GM12891 (cell line): ENCODE measurements at places on chromosomes 11 and 22.

DNA sequence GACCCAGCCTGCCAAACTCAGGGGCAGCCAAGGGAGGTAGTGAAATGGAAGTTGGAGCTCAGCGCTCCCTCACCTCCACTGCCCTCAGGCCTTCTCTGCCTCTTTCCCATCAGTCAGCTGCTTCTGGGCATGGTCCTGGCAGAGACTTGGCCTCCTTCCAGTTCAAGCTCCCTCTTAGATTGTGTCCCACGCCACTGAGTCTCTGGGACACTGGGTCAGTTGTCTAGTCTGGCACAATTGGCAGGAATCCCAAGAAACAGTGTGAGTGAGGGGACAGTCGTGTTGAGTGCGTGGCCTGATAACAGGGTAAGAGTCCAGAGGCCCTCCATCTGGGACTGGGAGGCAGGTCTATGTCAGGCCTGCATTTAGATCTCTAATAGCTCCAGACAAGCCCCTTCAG is 7.1 kb upstream of the SLC35E4 start:
- DNase-seq: no peak

- no peak for DNase-seq
Measured at GRCh38 chr22:49047447-49047846, 780.2 kb downstream of the BRD1 start.

DNA sequence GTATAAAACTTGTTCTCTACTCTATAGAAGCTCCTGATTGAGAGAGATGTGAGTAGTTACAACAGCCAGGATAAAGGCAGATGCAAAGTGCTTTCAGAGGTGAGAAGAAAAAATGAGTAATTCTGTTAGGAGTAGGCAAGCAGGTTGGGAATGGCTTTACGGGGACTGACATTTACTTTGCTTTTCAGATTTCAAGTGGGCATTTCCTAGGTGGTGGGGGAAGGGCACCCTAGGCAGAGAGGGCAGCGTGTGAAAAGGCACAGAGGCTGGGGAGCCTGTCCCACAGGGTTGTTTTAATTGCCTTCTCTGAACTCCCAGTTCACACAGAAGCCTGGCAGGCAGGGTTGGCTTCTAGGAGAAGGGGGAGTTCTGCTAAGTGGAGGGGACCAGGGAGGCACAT is 106.5 kb downstream of the NAV2 start:
- DNase-seq: no peak

DNA sequence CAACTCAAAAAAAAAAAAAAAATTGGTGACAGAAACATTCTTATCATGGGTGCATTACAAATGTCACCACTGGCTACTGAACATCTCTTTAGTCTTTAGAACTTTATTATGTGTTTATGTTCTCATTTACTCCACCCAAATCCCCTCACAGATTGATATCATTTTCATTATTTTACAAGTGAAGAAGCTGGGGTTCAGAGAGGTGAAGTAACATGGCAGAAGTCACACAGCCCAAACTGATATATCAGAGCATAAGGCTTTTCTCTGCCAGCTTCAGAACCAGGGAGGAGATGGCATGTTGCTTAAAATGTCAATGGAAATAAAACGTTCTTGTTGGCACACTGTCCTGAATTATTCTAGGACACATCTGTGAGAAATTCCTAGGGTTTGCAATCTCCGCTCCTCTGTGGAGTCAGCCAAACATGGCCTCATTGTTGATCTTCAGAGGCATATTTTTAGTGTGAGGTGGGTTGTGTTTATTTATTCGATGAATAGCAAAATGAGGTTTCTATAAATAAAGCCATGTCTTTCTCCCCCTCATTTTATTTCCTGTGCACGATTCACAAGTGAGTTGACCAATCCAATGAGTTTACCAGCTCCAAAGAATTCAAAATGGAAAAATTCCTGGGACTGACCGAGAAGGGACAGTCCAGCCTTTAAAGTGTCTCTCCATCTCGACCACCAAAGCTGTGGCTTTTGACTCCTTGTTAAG is 72.9 kb upstream of the ANO1 start:
- no peak for DNase-seq

- peak; percentile 73 for DNase-seq
Measured at GRCh38 chr11:64204464-64204989, 2.0 kb upstream of the FERMT3 start.

DNA sequence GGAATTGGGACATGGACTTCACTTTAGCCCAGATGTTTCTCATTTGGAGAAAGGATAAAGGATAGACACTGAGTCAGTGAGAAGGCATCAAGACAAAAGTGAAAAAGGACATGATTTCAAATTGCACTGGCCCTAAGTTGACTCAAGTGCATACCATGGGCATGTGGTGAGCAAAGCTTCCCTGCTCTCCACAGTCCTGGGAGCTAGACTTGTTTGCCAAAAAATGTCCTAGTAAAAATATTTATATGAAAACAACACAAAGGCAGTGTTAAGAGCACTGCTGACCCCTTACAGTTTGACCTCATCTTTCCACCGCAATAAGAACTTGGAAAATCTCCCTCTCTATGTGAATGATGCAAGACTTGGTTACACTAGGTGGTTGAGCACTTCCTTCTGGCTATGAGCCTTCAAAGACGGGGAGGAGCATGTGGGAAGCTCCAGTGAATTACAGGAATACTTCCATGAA is 46.5 kb upstream of the FIBIN start:
- no peak for DNase-seq

DNA sequence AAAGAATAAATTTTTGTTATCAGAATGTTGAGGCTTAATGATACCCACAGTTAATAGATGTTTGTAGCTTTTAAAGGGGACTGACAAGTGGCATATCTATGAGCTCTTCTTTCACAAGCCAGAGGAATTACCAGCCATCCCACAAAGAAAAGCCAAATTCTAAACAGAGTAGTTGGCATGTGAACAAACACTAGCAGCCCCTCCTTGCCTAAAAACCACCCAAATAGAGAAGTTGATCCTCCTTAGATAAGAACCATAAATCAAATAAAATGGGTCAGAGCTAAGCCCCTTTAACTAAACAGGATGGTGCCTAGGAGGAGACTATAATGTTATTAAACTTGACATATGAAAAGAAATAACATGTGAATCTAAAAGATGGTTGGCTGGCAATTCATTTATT is 11.4 kb downstream of the LPXN start:
- no peak for DNase-seq

- no peak for DNase-seq
Measured at GRCh38 chr22:18101536-18101935, 9.1 kb upstream of the TUBA8 start.

DNA sequence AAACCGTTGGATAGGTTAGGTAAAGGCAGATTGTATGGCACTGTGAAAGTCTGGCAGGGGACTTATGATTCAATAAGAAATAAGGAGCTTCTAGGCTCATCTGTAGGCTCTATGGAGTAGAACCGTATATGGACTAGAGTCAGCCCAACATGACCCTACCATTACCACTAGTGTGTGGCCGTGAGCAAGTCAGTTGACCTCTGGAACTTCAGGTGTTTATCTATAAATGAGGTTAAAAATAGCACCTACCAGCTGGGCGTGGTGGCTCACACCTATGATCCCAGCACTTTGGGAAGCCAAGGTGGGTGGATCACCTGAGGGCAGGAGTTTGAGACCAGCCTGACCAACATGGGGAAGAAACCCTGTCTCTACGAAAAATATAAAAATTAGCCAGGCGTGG is 4.4 kb downstream of the HINFP start:
- DNase-seq: no peak

DNA sequence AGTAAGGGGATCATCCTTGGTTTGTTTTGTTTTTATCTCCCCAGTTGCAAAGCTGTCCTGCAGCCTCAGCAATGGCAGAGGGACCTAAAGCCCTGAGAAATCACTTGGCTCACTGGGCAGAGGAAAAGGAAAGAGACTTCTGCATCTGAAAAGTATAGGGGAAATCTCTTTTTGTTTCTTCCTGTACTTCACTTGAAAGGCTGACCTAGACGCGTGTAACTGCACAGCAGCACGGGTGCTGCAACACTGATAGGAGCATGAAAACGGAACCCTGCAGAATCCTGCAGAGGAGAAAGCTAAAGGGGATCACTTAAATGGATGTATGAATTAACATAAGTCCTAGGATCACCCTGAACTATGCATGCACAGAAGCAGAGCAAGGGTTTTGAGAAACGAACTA is 2.0 kb upstream of the PIWIL3 start:
- DNase-seq: no peak

DNA sequence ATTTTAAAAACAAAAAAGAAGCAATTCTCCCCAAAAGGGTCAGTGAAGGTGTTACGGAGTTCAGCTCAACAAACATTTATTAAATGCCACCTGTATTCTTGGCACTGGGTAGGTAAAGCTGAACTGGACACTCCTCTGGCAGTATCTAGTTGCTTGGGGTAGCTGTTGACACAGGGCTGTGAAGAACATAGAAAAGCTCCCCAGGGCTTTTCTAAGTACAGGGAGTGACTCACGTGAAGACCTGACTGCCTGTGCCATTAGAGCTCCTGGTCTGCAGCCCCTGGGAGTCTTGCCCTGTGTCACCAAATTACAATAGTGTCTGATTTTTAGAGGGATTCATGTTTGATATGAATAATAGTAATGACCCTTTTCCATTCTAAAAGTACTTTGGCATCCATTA is 43.6 kb downstream of the COA4 start:
- no peak for DNase-seq

DNA sequence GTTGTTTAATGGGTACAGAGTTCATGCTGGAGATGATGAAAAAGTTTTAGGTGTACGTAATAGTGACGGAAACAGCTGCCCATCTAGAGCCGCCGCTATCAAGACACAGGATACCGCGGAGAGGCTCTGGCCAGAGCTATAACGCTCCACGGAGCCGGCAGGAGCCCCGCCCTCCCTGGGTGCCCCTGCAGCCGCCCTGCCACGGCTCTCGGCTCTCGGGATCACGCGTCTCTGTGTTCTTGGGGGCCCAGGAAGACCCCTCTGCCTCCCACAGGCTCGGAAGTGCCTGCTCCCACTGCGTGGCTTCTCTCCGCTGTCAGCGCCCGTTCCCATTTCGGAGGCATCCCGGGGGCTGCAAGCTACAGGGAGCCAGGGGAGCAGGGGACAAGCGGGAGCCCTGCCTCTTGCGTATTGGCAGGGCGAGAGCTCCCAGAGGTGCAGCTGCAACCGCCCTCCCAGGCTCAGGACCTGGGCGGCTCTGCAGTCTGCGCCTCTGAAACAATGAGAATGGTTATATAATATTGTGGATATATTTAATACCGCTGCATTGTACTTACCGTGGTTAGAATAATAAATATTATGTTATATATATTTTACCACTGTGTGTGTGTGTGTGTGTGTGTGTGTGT is 13.7 kb downstream of the GLYATL2 start:
- DNase-seq: no peak

GRCh38 chr11:124938206-124938765 is 2.4 kb upstream of the HEPACAM start:
- DNase-seq: no peak

GRCh38 chr11:1251236-1251770 is 28.4 kb downstream of the MUC5B start:
- DNase-seq: no peak

- DNase-seq: no peak
Measured at GRCh38 chr11:46356924-46357482, 9.7 kb downstream of the DGKZ start.

DNA sequence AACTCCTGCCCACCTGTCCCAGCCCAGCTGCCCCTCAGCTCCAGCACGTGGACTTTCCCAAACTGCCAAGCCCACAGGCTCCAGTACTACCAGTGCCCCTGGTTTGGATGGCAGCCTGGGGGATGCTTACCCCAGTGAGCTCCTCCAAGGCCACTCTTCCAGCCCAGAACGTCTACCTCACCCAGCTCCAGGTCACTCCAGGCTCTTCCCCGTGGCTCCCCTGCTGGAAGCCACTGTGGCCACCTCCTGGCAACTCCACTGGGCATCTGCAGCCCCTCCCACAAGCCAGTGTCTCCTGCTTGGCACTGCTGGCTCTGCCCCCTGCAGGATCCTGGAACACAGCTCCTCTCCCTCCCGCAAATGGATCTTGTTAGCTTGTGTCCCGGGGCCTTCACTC is 29.3 kb downstream of the LMO1 start:
- no peak for DNase-seq
